ENCODE measurements at places on chromosomes 5 and 9. TPM values are rescaled to one million over a fixed set of nuclear protein-coding genes. Genes with fewer than 3 reads are reported as not detected.

DNA sequence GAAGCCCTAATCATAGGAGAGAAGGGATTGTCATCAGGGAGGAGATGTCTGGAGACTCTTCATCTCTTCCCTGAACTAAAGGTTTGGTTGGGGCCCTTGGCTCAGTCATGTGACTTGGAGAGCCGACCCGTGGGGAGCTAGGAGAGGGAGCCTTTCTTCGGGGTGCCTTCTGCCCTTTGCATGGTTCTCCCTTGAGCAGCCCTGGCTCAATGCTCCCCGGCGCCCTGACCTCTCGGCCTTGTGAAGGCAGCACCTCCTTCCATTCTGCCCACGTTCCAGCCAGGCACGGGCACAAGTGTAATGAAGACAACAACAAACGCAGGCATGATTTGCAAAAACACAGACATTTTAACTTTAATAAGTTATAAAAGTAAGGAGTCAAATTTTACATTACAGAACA is 50.4 kb downstream of the ZNF354C start:
- peak; percentile 2 for DNase-seq

MLLT3 gene
- total RNA-seq = 8.9 TPM

TMEM232 gene
- 0.66 TPM for total RNA-seq

DNA sequence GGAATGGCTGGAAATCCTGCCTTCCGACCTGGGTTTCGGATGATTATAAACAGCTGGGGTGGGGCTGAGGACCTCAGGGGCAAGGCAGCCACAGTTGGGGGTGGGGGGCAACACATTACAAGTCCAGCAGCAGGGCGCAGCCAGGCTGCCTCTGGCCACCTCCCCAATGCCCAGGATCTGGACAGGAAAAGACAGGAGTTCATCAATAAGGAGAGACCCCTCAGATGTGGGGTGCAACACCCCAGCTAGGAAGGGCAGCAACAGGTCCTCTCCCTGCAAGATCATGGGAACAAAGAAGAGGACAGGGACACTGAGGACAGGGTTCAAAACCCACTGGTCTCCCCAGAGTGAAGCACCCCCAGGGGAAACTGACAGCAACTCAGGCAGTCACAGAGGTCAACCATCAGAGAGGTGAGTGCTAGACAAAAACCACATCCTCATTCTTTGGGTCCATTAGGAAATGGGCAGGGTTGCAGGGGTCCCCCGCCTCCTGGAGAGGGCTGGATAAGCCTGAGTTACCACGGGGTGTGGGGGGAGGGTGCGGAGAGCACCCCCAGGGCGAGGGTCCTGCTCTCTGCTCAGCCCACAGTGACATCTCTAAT is 33.5 kb downstream of the SEMA4D start:
- no peak for DNase-seq

All from H4 (cell line).